ENCODE measurements at places on chromosomes 16 and 17. TPM values are rescaled to one million over a fixed set of nuclear protein-coding genes. Genes with fewer than 3 reads are reported as not detected.
A peak's percentile ranks its signal among the peaks of the same experiment; 100 is the strongest.

DNA sequence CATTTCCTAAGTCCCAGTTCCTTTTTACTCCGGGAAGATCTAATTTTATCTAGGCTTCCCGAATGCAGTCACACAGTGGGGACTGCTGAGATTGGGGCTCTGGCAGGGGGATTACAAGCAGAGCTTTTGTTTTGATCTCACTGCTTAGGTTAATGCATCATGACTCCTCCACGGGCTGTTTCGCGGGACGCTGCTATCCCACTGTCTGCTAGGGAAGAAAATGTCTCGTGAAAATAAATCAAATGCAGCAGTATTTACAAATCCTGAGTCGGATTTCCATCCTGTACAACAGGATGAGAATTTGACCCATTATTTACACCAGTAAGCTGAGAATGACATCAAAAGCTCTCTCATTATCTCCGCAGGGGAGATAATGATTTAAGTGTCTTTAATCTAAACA, 83.8 kb downstream of the CDH11 start:
- DNase-seq = no peak

DNA sequence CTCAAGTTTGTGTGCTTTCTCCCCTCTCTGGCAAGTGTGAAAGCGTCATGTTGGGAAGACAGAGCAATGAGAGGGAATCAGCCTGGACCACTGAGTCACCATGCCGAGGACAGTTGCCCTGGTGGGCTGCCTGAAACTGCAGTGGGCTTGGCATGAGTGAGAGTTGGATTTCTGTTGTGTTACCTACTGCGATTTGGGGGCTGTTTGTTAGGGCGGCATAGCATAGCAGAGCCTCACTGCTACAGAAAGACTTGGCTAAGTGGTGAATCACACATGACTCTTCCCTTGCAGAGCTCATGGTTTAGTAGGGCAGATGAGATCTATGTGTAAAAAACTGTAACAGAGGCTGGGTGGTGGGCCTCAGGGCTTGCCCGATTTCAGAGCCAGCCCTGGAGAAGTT, 324.6 kb downstream of the C16orf95 start:
- DNase-seq = no peak

DNA sequence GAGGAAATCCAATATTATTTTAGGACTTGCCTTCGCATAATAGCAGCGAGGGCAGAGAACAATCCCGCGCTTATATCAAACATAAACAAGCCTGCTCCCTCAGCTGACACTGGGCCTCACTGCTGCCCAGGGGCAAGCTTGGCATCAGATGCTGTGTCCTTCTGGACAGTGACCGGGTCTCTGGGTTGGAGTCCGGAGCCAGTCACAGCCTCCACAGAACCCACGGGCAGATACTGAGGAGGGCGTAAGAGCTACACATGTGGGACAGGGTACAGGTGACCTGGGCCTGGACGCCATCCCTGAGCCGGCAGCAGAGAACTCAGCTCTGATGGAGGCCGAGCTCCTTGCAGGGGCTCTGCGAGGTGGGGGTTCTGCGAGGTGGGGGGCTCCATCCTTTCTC, 14.7 kb upstream of the ZNF469 start:
- DNase-seq = no peak

DNA sequence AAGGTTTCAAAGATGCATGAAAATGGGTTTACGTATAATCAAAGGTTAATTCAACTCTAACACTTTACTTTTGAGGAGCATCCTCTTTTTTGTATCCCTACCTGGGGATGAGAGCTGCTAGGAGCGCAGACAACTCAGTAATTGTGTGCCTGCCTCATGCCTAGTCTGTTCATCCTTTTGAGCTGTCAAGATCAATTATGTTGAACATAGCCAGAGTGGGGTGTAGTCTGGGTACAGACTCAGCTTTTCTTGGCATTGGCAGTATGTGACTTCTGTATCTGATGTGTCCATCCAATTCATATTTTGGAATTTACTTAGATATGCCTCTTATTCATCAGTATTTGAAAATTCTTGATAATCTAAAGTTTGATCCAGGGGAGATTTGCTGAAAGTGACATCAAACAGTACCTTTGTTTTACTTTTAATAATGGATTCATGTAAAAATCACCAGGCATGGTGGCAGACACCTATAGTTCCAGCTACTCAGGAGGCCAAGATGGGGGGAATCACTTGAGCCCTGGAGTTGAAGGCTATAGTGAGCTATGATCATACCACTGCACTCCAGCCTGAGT, 24.1 kb downstream of the PRKCA start:
- DNase-seq = no peak

DNA sequence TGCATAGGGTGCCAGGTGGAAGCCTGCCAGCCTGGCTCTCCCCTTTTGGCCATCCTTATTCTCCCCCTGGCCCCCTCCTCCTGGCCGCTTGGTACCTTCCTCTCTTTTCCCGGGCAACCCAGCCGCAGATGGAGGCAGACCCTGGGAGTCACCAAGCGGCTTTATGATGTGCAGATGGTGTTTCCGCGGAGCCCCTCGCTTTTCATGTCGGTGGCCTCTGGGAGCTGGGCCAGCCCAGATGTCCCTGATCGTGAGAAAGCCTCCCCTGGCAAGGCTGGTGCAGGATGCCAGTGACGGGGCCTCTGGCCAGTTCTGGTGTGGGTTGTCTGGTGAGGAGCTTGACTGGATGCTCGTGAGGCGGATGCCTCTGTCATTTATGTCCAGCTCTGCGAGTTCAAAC, 18.0 kb upstream of the BRD7 start:
- DNase-seq = no peak

- DNase-seq = peak; percentile 79
These were observed at the start of gene CDH8 for GRCh38 chr16:62036101-62036801. CDH8 (minus strand) TSS chr16:62036438; CDS start chr16:62021403, 15,035 bp downstream.

Gene HEATR9
- total RNA-seq = not detected

DNA sequence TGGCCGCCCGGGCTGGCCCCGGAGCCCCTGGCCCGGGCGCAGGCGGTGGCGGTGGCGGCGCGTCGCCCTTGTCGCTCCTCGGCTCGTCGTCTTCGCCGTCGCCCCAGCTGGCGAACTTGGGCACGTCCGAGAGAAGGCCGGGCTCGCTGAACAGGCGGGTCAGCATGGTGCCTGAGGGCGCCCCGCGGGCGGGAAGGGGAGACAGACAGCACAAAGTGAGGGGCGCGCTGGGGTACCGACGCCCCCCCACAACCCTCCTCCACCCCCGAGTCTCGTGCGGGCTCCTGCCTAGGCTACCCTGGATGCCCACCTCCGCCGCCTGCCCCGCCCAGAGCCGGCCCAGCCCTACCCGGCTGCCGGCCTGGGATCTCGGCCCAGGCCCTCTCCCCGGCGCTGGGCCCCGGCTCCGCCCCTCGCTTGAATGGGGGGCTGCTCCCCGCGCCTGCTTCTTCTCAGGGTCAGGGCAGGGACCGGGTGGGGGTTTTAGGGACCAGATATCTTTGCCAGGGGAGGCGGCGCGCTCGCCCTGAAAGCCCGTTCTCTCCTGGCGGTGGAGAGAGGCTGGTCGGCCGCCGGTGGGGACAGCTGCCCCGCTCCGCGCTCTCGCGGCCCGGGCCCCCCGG, 1.2 kb downstream of the NEUROD2 start:
- DNase-seq = peak; percentile 56

GRCh38 chr16:56931271-56931891, 561 bp upstream of the HERPUD1 start:
- DNase-seq = peak; percentile 36

Gene MAP1LC3B
- total RNA-seq = 35.9 TPM

- DNase-seq = no peak
These were observed 80.6 kb downstream of the IRF8 start for GRCh38 chr16:85979605-85980004.

Gene KRTAP4-1
- total RNA-seq = not detected

GRCh38 chr16:89345642-89346150, 128.2 kb downstream of the ZNF778 start:
- no peak for DNase-seq

- peak; percentile 37 for DNase-seq
These were observed 67.2 kb upstream of the CLEC3A start for GRCh38 chr16:77955127-77955526.

DNA sequence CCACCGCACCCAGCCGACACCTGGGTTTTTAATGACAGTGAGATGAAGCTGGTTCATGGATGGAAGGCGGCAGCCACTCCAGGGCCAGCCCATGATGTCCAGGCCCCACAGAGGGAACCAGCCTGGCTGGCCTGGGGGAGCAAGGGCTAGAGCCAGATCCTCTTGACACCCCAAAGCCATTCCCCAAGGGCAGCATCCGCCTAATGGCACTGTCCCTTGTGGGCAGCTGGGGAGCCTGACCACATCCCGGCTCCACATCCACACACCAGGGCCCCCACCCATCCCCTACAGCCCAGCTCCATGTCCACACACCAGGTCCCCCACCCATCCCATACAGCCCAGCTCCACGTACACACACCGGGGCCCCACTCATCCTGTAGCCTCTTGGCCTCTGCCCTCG, 53.3 kb upstream of the ACSF3 start:
- no peak for DNase-seq

Gene C17orf100
- 1.7 TPM for total RNA-seq

GRCh38 chr17:60971515-60972369, 294.1 kb downstream of the BCAS3 start:
- peak; percentile 78 for DNase-seq

- DNase-seq = no peak
These were observed 113.7 kb downstream of the CPPED1 start for GRCh38 chr16:12690024-12690423.

- DNase-seq = no peak
These were observed 37.0 kb upstream of the C16orf78 start for GRCh38 chr16:49336581-49336980.

- no peak for DNase-seq
These were observed 52.5 kb downstream of the KANSL1 start for GRCh38 chr17:46140645-46141197.

DNA sequence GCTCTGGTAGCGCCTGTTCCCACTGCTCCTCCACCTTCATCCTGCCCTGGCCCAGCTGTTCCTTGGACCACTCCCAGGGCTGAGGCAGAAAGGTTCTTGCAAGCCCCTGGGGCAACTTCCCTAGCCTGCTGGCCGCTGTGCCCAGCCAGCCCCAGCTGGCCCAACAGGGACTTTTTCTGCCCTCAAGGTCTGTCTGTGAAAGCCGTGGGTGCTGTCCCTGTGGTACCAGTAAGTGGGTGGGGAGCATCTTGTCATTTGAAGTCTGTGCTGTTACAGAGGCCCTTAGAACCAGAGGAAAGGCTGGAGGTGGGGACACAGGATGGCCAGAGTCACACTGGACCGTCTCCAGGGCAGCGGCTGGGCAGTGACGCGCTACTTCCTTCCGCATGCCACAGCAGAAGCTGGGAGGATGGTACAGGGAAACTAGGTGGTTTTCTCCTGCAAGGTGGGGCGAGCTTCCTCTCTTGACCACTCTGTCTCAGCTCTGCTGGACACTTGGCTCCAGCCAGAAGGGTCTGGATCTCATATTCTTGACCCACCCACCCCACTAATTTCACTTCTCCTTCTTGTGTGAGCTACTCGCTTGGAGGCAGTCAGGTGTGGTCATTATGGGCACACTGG, 87.8 kb downstream of the PLCG2 start:
- no peak for DNase-seq

DNA sequence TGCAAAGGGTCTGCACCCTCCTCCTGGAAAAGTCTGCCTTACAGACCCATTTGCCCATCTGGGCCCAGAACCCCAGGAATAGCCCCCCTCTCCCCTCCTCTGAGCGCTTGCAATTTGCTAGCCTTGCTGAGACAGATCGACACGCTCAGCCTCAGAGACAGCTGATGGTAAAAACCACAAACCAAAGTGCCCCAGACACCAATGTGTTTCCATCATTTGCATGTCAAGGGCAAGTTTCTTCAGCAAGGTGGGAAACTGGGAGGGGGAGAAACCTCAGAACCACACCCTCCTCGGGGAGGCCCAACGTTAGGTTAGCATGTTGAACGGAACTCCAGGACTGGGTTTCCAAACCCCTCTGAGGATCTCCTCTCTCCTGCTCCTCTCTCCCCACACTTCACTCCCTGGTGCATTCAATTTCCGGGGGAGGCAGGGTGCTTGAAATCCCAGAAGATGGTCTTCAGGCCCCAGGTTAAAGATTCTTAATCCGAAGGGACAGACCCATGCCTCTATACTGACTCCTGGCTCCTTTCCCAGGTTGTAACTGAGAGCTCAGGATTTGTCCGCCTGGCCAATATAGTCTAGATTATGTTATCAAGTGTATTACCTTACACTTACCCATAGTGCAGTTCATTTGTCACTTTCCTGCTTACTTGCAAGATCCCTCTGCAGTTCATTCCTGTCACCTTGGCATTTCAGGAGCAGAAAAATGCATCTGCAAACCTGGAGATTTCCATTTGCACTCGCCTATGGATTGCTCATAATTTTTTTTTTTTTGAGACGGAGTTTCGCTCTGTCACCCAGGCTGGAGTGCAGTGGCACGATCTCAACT, 1.3 kb upstream of the CUEDC1 start:
- DNase-seq = peak; percentile 53

DNA sequence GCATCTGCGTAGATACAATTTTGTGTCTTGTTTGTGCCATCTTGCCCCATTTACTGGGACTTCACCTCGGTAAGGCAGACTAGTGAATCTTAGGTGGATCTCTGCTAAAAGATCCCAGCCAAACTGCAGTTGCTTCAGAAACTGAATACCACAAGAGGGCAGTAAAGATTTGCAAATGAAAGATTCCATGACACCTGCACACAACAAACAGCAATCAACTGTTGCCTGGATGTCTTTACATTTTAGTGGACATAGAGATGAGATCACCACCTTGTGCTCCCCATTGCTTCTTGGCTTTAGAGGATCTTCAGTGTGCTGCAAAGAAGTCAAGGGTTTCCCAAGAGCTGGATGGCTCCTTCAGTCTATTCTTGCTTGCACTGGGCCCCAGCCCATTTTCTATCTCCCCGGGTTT, 119.2 kb upstream of the CACNG5 start:
- peak; percentile 93 for DNase-seq

DNA sequence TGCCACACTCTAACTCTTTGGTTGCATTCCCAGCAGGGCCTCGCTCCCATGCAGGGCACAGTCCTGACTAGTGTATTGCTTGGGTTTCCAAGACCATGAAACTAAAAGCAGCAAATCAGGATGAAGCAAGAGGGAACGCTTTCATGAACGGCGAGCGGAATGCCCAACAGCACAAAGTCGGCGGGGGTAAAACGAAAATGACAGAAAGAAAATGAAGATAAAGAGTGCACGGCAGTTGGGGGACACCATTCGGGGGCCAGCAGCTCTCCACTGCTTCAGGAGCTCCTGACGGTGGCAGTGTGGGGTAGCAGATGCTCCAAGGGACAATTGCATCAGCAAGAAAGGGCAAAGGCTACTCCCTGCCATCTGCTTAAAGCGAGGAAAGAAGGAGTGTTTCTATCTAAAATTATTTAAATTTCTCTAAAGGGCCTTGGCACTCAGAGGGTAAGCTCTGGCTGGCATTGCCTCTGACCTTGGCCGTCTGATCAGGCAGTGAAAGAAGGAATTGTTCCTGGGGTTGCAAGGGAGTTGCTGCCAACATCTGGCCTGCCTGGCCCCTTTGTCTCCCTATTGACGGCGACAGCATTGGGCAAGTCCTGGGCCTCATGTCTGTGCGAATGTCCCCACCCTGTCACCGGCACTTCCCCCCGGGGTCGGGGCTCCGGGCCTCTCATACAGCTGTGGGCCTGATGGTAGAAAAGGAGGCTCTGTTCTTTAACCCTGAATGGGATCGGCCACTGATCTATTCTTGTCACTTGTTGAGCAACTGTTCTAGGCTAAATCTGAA, 138.2 kb downstream of the CMIP start:
- no peak for DNase-seq

Gene CASKIN1
- 6.2 TPM for total RNA-seq
